CD4-positive, alpha-beta T cell (primary cell): ENCODE measurements at places on chromosomes 11 and 22.

- no peak for DNase-seq
These were observed 51.7 kb downstream of the ZNF143 start for GRCh38 chr11:9512370-9513019.

GRCh38 chr11:127552446-127552845 is 551.9 kb upstream of the KIRREL3 start:
- no peak for DNase-seq

DNA sequence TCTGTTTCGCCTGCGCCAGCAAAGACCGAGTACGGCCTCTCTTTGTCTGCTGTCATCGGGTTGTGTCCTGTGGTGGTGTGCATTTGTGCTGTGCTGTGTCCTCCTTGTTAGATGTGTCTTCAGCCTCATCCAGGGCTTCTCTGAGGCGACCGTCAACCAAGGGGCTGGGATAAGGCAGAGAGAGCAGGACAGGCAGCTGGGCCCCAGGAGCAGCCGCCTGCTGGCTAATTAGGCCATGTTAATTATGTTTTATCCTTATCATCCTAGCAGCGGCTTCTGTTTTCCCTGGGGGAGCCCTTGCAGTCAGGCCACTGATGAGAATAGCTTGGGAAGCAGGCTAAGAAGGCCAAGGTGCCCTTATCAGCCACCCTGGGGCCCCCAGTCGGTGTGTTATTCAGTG is 40.7 kb upstream of the TTC12 start:
- DNase-seq, result no peak

DNA sequence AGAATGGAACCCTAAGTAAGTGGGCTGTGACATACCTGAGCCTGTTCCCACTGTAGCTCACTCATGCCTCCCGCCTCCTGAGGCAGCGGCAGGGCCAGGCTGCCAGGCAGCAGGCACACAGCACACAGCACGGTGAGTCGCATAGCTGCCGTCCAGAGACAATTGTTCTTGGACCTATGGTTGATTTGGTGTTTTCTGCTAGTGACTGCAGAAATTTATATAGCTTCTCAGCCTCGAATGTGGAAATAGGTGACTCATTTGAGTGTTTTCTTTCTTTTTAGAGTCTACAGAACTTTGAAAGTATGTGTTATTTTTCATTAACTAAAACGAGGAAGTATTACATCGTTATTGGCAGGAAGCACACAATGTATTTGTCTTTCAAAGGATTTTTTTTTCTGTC is at the start of gene MMP7:
TSS of gene MMP7 (minus strand) at position 190 of the 400 bp plus-strand sequence. CDS start at position 143, 47 bp downstream.
- no peak for DNase-seq

DNA sequence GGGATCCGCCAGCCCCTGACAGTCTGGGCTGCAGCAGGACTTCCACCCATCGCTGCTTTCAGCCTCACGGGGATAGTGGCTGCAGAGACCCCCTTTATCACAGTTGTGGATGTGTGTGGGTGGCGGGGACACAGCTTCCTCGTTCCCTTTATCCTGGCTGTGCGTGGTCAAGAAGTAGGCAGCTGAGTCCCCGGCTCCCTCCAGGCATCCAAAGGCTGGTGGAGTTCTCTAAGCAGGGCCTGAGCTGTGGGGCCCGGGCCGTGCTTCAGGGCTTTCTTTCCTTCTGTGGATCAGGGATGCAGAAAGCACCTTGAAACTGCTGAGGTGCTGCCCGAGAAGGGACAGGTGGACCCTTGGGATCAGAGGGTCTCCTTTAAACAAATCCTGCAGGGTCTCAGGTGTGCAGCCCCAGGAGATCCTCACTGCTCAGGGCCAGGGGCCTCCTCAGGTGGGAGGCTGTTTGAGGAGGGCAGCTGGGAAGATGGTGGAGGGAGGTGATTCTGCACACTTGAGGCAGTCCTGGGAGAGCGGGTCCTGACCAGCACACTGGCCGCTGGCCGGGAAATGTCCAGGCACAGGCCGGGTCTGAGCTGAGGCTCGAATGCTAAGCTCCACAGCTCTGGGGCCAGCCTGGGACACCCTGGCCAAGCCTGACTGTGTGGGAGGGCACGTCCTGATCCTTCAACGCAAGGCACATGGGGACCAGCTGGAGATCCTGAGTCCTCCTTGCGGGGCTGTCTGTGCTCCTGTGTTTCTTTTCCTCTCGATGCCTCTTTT is 1024.3 kb downstream of the BRD1 start:
- no peak for DNase-seq

- no peak for DNase-seq
These were observed 36.9 kb downstream of the SHANK2 start for GRCh38 chr11:71215425-71215965.

DNA sequence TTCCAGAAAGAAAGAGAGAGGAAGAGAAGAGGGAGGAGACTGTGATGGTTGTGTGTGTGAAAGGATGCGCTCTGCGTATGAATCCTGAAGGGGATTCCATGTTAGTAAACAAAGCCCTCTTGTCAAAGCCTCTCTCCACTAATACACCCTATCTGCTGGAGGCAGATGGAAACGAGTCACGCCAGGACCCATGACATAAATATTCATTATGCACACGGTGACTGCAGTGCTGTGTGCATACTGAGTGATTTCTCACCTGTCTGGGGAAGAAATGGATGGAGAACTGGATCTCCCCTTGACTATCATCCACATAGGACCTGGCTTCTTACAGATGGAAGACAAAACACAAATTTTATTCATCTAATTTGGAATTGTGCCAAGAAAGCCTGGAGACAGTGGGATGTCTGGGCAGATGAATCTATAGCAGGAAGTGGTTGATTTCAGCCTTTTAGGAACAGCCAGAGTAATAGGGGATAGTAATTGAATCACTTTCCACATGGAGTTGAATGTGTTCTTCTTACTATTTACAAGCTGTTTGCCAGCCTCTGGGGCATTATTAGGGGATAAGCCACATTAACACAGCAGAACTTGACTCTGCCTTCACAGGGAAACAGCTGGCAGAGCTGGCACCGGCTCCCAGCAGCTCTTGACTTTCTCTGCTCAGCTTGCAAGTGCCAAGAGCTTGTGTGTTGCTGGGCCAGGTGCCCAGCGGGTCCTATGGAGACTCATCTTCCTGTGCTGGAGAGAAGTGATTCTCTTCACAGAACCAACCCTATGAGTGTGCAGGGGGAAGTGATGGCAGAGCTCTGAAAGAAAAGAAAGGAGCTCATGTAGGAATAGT is 9.0 kb downstream of the MTNR1B start:
- no peak for DNase-seq

GRCh38 chr11:14577835-14578529 is 57.8 kb upstream of the PSMA1 start:
- DNase-seq, result peak; percentile 3

- no peak for DNase-seq
These were observed 18.3 kb downstream of the RGL4 start for GRCh38 chr22:23709107-23709506.

- DNase-seq, result no peak
These were observed 15.5 kb downstream of the APOL3 start for GRCh38 chr22:36144886-36145541.

DNA sequence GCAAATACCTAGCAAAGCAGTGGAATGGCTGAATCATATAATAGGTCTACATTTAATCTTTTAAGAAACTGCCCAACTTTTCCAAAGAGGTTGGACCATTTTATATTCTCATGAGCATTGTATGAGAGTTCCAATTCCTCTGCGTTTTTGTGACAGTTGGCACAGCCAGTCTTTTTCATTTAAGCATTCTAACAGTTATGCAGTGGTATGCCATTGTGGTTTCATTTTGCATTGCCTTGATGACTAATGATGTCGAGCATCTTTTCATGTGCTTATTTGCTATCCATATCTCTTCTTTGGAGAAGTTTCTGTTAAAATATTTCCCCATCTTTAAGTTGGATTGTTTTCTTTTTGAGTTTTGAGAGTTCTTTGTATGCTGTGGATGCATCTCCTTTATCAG is 38.7 kb downstream of the EIF3F start:
- no peak for DNase-seq
